Gastrocnemius medialis (tissue), 4 donors: ENCODE measurements at places on chromosomes 1 and 21. TPM values are rescaled to one million over a fixed set of nuclear protein-coding genes. Genes with fewer than 3 reads are reported as not detected.

GRCh38 chr1:204873176-204873575 lies 2.5 kb downstream of the NFASC start:
- H3K27ac ChIP-seq: no peak overlapping the region
- H3K36me3 ChIP-seq: no peaks in the 10 kb centered on the region
- H3K4me1 ChIP-seq: peaks cover 10% of the 10 kb centered on the region

DNA sequence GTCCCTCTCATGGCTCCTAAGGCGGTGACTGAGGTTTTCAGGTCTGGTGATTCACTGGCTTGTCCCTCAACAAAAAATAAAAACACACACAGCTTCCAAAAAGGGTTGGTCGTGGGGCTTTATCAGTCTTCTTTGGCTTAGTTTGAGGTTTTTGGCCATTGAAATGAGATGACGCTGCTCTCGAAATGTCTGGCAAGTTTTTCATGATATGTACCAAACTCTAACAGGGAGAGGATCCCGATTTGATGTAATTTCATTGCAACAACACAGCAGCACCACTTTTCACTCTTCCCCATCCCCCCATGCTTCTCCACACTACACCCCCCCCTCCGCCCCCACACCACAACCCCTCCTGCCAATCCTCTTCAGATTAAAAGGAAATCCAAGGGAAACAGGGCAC lies 187.1 kb upstream of the NFIA start:
- H3K4me3 ChIP-seq: no peak overlapping the region
- no peak for DNase-seq
- no peak overlapping the region for H3K27ac ChIP-seq

DNA sequence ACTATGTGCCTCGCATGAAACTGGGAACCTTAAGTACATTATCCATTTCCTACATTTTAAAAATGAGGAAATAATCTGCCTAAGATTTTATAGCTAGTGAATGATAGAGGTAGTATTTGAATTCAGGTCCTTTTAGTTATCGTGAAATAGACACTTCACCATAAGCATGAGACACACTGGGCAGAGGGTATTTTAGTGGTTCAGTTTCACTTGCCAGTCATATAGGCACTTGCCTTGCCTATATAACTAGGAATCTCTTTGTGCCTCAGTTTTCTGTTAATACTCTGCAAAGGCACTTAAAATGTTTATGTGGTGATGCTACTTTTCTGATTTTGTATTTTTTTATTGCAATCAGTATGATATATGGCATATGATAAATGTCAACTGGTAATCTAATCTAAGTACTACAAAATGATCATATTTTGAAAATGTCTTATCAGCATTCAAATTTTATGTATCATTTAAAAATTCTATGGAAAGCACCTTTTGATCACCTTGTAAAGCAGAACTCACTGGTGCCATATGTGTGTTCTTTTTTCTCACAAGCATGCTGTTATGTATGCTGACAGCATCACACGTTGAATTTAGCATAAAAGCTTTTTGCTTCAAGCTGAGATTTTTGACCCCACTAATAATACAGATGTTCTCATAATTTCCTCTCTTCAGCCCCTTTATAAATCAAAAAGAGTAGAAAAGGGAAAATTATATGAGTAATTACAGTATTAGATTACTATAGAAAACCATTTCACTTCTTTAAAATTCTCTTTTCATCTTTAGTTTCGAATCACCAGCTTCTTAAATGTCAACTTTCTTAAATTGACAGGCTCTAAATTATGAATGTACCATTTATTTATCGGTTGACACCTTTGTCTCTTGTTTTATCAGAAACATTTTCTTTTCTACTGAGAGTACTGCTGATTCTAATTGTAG lies 52.6 kb downstream of the RPS6KC1 start:
- no peaks in the 10 kb centered on the region for H3K4me1 ChIP-seq
- H3K4me3 ChIP-seq: no peak overlapping the region
- H3K27ac ChIP-seq: no peak overlapping the region
- no peaks in the 10 kb centered on the region for H3K27me3 ChIP-seq
- no peaks in the 10 kb centered on the region for H3K36me3 ChIP-seq
- DNase-seq: no peak

- H3K36me3 ChIP-seq: no peaks in the 10 kb centered on the region
- H3K4me3 ChIP-seq: no peak overlapping the region
- no peak overlapping the region for H3K27ac ChIP-seq
- no peaks in the 10 kb centered on the region for H3K27me3 ChIP-seq
- no peak for DNase-seq
These were observed 207.1 kb downstream of the HHAT start for GRCh38 chr1:210535761-210536160.

- H3K27ac ChIP-seq: no peak overlapping the region
- no peak for DNase-seq
- H3K4me1 ChIP-seq: no peaks in the 10 kb centered on the region
- no peaks in the 10 kb centered on the region for H3K36me3 ChIP-seq
These were observed 11.7 kb downstream of the HAO2 start for GRCh38 chr1:119380304-119380703.

ZNF669 gene
- 7.3 TPM for total RNA-seq

S100A2 gene
- not detected for total RNA-seq

- H3K4me1 ChIP-seq: peaks cover 13% of the 10 kb centered on the region
- no peak for DNase-seq
- H3K4me3 ChIP-seq: no peak overlapping the region
- H3K27me3 ChIP-seq: no peaks in the 10 kb centered on the region
- no peak overlapping the region for H3K27ac ChIP-seq
- peaks cover 11% of the 10 kb centered on the region for H3K36me3 ChIP-seq
These were observed 10.2 kb upstream of the SH2D5 start for GRCh38 chr1:20742671-20743070.

- H3K4me1 ChIP-seq: peaks cover 11% of the 10 kb centered on the region
- no peaks in the 10 kb centered on the region for H3K27me3 ChIP-seq
- H3K27ac ChIP-seq: peak overlapping the region; percentile 86
- H3K36me3 ChIP-seq: no peaks in the 10 kb centered on the region
These were observed 227.2 kb downstream of the CAMTA1 start for GRCh38 chr1:7012461-7012924.

FCAMR gene
- not detected for total RNA-seq

GRCh38 chr21:45011911-45012661 lies 62.3 kb upstream of the ADARB1 start:
- no peak overlapping the region for H3K27ac ChIP-seq
- no peaks in the 10 kb centered on the region for H3K27me3 ChIP-seq
- H3K36me3 ChIP-seq: no peaks in the 10 kb centered on the region
- peaks cover 11% of the 10 kb centered on the region for H3K4me1 ChIP-seq
- no peak overlapping the region for H3K4me3 ChIP-seq

DNA sequence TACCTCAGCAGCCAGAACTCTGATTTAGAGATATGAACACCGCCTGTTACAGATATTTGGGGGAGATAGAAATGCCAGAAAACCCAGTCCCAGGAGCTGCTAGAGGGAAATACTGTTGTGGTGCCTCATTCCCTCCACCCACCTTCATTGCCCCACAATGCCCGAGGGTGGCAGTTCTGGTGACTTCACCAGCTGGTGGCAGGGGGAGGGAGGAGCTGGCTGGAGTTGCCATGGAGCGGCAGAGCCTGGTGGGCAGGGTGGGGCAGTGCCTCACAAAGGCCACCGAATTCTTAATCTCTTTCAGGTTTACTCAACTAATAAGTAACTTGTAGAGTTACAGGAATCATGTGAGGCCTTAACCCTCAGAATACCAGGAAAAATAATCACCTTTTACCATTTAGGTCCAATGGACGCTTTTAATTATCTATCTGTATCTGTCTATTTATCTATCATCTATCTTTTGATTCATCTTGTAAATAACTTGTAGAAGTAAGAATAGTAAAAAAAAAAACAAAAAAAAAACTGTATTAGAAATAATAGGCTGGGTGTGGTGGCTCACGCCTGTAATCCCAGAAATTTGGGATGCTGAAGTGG lies 11.7 kb upstream of the S100A11 start:
- H3K4me3 ChIP-seq: peak overlapping the region; percentile 1
- peak overlapping the region; percentile 82 for H3K27ac ChIP-seq
- no peak for DNase-seq

GRCh38 chr1:172275478-172275877 lies 145.0 kb upstream of the C1orf105 start:
- H3K4me1 ChIP-seq: no peaks in the 10 kb centered on the region
- H3K27ac ChIP-seq: no peak overlapping the region
- no peaks in the 10 kb centered on the region for H3K27me3 ChIP-seq
- DNase-seq: no peak
- no peaks in the 10 kb centered on the region for H3K36me3 ChIP-seq

DNA sequence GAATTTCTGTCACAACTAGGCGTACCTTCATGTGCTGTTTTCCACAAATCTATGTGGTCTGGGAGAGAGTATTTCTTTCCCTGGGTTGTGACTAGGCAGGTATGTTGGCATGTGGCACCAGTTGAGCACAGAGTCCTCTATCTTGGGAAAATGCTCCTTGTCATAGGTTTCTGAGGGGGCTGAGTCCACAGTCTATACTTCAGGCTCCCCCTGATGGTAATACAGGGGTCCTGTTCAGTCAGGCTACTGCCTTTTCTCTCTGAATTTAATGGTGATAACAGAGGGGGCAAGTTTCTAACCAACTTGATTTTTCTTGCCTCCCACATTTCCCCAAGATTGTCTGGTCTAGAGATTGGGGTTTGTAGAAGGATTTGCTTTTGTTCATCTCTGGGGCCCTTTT lies 35.8 kb downstream of the VANGL1 start:
- no peak for DNase-seq
- no peak overlapping the region for H3K27ac ChIP-seq
- peaks cover 22% of the 10 kb centered on the region for H3K4me1 ChIP-seq
- no peaks in the 10 kb centered on the region for H3K27me3 ChIP-seq

DNA sequence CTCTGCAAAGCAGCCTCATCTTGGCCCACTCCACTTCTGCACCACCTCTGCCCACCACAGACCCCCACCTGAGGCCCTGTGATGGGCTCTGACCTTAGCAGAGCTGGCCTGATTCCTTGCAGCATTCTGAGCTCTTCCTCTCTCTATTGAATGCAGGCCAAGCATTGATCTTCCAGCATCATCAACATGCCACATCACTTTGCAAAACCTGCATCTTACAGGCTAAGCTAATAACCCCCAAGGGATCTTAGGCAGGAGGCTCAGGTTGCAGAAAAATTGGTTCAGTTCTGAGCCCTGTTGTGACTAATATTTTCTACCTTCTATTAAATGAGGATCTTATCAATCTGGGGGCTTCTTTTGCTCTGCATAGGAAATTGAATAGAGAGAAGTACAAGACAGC lies 78.7 kb downstream of the ATP1A1 start:
- no peak overlapping the region for H3K27ac ChIP-seq
- H3K36me3 ChIP-seq: no peaks in the 10 kb centered on the region
- no peak overlapping the region for H3K4me3 ChIP-seq
- DNase-seq: no peak
